ENCODE measurements at places on chromosomes 12 and 14.

DNA sequence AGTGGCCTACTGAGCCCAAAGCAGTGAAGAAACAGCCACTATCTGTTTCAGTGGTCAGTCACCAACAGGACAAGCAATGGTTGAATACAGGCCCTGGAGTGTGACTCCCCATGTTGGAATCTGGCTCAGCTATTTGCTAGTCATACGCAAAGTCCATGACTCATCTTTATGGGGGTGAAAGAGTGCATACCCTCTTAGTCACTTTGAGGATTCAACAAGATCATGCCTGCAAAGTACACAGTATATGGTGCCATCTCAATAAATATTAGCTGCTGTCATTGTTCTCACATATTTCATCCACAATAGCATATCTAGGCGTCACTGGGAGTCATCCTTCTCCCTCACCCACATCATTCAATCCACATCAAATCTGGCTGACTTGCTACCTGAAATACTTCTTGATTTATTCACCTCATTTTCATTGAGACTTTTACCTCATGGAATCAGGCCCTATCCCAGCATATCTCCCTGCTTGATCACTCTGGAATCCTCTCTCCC lies 26.4 kb upstream of the STAB2 start:
- DNase-seq: no peak

GRCh38 chr12:92136965-92137721 lies 8.5 kb downstream of the BTG1 start:
- no peak for DNase-seq

- no peak for DNase-seq
These were observed 341.9 kb downstream of the GXYLT1 start for GRCh38 chr12:41802803-41803202.

DNA sequence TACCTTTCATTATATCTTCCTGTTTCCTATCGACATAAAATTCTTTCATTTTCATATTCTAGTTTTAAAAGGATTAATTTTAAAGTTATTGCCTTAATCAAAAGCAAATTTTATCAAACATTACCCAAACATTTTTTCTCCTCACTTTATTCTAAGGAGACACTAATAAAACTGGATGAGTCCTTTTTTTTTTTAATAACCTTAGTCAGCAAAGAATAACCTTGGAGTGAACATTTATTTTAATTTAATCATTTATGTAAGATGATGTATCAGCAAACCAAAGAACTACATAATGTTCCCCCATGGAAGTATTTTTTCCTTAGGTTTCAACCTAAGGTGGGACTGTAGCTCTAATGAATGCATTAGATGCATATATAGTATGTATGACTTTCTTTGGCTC lies 83.9 kb downstream of the RAD52 start:
- DNase-seq: no peak

GRCh38 chr12:103758310-103759089 lies 82.5 kb downstream of the NT5DC3 start:
- no peak for DNase-seq

- no peak for DNase-seq
These were observed 136.5 kb upstream of the VRK1 start for GRCh38 chr14:96660667-96661066.

DNA sequence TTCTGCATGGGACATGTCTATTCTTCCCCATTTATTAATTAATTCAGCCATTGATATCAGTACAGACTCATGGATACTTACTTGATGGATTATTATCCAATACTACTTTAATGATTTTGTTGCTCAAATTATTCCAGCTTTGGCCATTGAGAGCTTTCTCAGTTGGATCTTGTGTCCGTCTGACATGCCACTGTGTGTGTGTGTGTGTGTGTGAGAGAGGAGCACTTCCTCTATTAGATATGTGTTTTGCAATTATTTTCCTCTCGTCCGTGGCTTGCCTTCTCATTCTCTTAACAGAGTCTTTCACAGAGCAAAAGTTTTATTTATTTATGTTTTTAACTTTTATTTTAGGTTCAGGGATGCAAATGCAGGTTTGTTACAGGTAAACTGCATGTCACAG lies 194.2 kb downstream of the ADGRD1 start:
- no peak for DNase-seq

DNA sequence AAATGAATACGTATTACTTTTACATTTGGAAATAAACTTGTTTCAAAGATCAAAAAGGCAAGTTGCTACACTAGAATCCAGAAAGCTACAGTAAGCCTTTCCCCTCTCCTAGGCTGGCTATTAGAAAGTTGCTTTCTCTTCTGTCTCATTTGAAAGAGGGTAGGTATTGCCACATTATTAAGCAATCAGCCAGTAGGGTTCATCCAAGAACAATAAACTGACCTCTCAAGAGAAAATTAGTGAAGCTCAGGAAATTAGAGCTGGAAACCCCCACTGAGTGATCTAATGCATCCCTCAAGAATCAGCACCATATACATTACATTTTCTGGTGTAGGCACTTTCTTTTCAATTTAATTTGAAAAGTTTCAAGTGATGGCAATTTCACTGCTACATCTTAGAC lies 4.5 kb upstream of the TMEM233 start:
- DNase-seq: no peak

DNA sequence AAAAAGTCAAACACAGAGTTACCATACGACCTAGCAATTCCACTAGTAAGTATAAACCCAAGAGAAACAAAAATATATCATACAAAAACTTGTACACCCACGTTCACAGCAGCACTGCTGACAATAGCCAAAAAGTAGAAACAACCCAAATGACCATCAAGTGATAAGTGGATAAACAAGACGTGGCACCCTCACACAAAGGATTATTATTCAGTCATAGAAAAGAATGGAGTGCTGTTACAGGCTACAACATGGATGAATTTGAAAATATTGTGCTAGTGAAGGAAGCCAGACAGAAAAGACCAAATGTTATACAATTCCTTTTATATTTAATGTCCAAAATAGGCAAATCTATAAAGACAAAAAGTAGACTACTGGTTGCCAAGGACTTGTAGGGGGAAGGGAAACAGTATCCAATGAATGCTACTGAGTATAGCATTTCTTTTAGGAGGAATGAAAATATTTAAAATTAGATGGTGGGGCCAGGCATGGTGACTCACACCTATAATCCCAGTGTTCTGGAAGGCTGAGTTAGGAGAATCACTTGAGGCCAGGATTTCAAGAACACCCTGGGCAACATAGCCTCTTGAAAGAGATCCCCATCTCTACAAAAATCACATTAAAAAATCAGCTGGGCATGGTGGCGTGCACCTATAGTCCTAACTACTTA lies 41.9 kb downstream of the SPTLC2 start:
- no peak for DNase-seq

DNA sequence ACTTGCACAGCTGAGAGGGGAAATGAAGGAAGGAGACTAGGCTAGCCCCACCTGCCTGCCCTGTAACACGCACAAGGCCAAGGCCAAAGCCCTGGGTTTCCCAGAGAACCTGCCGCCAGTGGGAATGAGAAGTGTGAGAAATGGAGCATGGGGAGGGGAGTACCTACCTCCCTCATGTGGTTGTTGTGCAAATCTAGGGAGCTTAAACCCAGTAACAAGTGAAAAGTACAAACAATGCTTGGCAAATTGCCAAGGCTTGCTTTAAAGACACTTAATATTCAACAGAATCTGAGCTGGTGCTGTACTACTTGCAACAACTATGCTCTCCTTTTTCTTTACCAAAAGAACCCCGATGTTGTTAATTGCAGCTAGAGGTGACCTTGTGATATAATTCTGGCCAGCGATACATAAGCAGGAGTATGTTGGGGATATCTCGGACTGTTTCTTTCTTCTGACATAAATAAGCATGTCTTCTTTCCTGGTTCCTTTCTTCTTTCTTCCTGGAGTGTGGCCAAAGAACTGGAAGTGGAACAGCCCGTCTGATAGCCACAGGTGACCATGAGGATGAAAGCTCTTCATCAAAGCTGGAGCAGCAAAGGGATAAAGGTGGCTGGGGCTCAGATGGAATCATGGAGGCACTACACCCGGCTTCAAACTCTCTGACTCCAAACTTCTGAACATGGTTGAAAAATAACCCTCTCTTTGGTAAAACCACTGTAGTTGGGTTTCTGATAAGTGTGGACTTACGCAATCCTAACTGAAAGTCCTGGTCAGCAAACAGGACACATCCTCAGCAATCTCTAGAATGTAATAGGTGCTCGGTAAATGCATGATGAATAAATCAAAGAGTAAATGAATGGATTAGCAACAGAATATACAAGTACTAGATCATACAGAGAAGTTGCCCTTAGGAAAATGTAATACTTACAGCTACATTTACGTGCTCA lies 207.9 kb downstream of the NUAK1 start:
- DNase-seq: no peak

DNA sequence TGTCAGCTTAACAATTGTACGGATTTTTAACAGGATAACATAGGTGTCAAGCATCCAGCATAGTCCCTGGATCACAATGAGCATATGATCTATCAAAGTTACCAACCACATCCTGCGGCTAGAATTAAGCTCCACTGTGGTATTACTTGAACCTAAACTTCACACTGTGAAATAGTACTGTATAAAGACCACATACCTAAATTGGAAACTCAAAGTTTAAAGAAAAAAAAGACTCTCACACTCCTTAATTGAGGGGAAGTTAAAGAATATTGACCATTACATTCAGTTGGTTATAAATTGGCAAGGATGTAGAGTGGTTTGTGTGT lies 133.0 kb upstream of the PZP start:
- DNase-seq: no peak

GRCh38 chr12:96497855-96498254 lies 8.5 kb downstream of the CFAP54 start:
- DNase-seq: no peak

DNA sequence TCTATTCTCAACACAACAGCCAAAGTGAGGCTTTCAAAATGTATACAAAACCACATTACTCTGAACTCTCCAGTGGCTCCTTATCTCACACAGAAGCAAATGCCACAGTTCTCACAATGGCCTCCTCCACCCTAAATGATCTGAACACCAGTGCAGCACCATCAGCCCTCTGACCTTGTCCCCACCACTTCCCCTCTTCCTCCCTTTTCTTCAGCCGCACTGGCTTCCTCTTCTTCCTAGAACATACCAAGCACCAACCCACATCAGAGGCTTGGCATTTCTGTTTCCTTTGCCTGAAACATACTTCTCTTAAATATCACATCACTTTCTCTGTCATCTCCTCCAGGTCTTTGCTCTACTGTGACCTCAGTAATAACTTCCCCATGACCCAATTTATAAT lies 66.3 kb downstream of the GPR135 start:
- no peak for DNase-seq

GRCh38 chr12:41254004-41254914 lies 66.1 kb downstream of the PDZRN4 start:
- DNase-seq: no peak

DNA sequence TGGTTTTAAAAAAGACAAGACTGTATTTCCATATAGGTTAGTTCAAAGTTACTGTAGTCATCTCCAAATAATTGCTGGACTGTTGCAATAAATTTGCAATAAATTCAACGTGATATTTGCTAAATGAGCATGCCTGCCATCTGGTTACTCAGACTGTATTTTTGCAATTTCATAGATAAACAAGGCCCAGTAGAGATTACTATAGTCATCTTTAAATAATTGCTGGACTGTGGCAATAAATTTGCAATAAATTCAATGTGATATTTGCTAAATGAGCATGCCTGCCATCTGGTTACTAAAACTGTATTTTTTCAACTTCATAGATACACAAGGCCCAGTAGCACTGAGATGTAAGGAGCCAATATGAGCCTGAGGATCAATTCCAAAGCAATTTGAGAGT lies 5.6 kb downstream of the NTN4 start:
- DNase-seq: no peak

- DNase-seq: peak; percentile 70
These were observed 15.4 kb downstream of the SELPLG start for GRCh38 chr12:108618079-108618952.

GRCh38 chr12:12891080-12891880 lies at the start of gene GPRC5A:
Gene GPRC5A, plus strand, starts transcription at chr12:12891562. Its CDS starts 16,688 bp downstream, at chr12:12908250.
- DNase-seq: no peak

DNA sequence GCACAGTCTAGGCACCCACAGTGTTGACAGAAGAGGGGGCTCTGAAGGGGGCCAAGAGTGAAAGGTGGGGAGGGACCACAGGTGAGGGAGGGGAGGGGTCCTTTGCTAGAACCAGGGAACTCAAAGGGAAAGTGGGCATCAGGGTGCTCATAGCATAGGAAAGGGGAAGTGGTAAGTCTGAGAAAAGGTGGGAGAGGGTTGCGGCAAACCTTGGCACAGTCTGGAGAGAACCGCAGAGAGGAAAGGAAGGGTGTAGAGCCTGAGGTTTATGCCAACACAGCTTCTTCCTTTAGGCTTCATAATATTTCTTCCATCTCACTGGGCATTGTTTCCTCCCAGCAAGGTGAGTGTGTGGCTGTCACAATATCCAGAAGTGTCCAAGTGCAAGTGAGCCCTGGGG lies 11.5 kb upstream of the PLEK2 start:
- DNase-seq: no peak

DNA sequence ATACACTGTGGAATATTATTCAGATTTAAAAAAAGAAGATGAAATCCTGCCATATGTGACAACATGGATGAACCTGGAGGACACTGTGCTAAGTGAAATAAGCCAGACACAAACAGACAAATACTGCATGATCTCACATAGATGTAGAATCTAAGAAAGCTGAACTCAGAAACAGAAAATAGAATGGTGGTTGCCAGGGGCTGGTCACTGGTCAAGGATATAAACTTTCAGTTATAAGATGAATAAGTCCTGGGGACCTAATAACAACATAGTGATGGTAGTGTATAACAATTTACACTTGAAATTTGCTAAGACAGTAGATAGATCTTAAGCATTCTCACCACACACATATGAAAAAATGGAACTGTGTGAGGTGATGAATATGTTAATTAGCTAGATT lies 161.3 kb upstream of the TMCC3 start:
- DNase-seq: no peak

DNA sequence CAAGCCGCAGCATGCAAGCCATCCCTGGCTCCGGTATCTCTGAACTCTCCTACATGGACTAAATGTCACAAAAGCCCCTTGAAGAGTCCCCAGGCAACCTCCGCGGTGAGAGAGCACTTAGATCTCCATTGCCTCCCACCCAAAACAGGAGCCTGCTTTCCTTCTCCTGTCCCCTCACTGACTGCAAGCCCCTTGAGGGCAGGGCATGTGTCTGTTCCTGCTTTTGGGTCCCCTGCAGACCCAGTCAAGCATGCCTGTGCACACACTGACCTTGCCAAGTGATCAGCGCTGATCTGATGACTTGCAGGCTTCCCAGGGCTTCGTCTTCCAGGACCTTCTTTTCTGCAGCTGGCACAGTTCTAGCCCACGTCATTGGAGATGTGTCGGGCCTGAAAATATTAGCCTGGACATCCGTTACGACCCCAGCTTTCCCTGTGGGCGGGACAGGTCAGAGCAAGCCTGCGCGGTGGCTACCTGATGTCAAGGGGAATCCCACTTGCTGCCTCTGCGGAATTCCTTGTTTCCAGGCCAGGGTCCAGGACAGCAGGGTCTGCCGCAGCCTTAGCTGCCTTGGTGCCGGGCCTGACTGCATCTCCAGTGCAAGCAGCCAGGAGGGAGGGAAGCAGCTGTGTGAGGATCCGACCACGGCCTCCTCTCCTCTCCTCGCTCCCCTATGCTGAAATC lies 92.5 kb downstream of the FBXL14 start:
- DNase-seq: no peak

GRCh38 chr14:70802379-70802778 lies 6.9 kb downstream of the MAP3K9 start:
- no peak for DNase-seq
